ENCODE measurements at places on chromosomes 2 and 18. TPM values are rescaled to one million over a fixed set of nuclear protein-coding genes. Genes with fewer than 3 reads are reported as not detected.

The LCT gene
- total RNA-seq = not detected

The DSG4 gene
- not detected for total RNA-seq

The MOGAT1 gene
- total RNA-seq = not detected

The TP53I3 gene
- total RNA-seq = 42.1 TPM

The CHST10 gene
- 8.6 TPM for total RNA-seq

The LGALSL gene
- 3.8 TPM for total RNA-seq

The OR6B2 gene
- total RNA-seq = not detected

The SERPINB3 gene
- total RNA-seq = not detected

The LHCGR gene
- total RNA-seq = not detected

The KLF11 gene
- total RNA-seq = 4.4 TPM

The PID1 gene
- 0.25 TPM for total RNA-seq

The ALPI gene
- total RNA-seq = not detected

The CD8B2 gene
- not detected for total RNA-seq

The DTNA gene
- 1.9 TPM for total RNA-seq

The CHST9 gene
- not detected for total RNA-seq

The SPP2 gene
- total RNA-seq = not detected

The ANKRD62 gene
- not detected for total RNA-seq

The OSBPL6 gene
- total RNA-seq = 8.7 TPM

The EVA1A gene
- total RNA-seq = 52.1 TPM

The CRYBA2 gene
- total RNA-seq = not detected

The CFC1 gene
- not detected for total RNA-seq

The NPAS2 gene
- 7.8 TPM for total RNA-seq

All from dermis microvascular lymphatic vessel endothelial cell (primary cell).